ENCODE measurements at places on chromosomes 4 and X.
A peak's percentile ranks its signal among the peaks of the same experiment; 100 is the strongest.

DNA sequence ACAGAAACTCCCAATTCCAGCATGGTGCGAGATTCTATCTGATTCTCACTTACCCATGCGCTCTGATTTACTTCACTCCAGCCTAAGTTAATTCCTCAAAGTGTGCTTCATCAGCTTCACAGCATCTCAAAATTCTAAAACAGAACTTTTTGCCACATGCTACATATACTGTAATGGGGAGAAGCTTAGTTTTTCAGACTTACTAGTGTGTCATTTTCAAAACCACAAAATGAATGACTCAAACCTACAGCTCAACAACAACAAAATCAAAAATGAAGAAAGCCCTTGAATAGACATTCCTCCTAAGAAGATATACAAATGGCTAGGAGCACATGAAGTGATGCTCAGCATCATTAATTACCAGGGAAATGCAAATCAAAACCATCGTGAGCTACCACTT lies 14.9 kb downstream of the IRF2 start:
- no peak for DNase-seq

GRCh38 chrX:145041486-145041885 lies 205.8 kb upstream of the SPANXN1 start:
- no peak for DNase-seq

DNA sequence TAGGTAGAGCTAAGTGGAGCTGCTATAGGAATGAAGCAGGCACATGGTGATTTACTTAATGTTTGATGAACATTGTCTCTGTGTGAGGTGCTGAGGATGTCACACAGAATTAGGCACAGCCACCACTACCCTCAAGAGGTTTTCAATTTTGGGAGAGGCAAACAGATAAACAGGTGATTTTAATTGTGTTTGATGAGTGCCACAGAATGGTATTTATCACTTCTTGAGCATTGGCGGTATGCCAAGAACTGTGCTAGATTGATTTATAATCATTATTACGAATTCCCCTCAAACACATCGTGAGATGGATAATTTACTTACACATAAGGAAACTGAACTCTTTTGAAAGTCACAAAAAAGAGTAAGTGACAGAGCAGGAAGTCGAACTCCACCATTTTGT lies 74.8 kb downstream of the FREM3 start:
- no peak for DNase-seq

DNA sequence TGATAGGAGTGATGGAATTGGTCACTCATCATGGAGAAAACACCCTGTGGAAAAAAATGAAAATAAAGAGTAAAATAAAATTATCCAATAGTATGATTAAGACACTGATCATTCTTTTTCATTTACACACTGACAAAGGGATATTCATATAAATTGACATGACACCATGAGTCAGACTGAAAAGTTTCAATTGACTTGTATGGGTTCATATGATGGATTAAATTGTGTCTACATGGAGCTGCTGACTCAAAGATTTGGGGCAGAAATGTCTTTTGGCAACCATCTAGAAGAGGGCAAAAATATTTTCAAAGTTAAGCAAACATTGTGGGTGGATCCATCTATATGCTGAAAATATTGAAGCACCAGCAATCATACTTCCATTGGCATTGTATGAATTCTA lies 153.4 kb upstream of the PPP3CA start:
- DNase-seq, result no peak

DNA sequence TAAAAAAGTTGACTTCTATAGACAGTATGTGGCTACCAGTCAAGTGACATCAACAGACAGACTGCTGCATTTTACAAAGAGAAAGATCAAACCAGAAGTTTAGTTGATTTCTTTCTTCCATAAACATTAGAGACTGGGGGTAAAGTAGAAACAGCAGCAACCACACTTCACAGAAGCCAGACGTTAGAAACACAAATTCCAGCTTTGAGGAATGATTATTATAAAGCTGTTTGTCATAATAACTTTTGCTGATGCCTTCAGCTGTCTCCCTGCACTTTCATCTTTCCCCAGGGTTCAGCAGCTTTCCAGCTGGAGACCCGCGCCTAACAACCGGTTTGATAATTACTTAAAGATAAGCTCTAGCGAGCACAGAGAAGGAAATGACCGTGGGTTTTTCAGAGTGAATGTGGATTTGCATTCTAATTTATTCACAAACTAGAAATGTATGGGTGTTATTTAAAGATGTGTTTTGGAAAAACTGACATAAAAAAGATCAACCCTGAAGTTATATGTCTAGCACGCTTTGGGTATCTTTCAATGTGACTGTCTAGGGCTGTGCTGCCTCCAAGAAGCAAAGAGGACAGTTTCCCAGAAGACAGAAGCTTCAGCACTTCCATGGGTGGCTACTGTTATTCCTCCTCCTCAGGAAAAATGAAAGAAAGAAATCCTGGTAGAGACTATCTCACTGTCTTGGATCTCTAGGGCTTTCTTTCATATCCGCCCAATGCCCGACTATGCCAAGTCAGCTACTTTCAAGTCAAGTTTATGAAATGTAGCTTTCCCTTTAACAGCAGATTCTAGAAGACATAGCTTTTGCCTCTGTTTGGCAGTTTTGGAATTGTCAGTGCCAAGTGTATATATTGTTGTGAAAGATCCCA lies 15.0 kb upstream of the ENAM start:
- no peak for DNase-seq

DNA sequence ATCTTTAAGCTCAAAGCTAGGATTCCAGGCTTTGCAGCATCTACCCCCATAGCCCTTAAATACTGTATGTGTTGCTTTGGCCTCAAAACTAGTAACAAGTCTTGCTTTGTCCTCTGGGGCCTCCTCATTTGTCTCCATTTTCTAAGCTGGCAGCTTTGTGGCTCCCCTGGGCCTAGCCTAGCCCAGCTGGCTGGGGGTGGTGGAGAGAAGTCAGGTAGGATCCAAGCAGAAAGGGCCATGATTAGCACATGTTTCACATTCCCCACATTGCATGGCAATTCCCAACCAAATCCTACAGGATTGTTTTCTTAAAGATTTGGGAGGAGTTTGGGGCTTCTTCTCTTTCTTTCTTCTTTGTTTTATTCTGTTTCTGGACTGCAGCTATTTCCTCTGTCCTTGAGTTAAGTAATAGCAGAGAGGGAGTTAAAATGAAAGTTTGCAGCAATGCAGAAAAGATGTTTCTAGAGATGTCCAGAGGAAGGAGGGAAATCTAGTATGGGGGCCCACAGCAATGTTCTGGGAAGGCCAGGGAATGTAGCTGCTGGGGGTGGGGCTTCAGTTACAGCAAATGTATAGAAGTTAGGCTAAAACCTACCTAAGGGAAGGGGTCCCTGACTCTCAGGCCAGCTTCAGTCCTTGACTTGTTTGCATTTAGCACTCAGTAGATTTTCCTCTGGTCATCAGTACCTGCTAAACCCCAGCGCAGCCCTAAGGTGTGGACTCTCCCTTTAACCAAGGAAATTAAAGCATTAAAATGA lies 92.1 kb downstream of the SHROOM4 start:
- DNase-seq, result no peak

DNA sequence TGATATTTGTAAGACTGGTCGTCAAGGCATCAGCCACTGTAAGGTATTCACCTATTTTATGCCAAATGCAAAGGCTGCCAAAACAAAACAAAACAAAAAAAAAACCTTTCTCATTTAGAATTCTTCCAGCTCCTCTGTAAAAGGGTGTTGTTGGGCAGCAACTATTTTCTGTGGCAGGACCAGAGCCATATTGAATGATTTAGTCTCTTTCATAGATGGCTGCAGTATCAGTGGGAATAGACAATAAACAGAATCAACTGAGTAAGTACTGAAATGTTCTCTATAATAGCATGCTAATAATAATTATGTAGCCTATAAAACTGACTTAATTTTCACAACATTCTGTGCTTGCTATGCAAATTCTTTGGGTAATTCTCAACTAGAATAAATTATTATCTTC lies 389.7 kb upstream of the PABPC4L start:
- no peak for DNase-seq

- no peak for DNase-seq
Measured at GRCh38 chrX:136868283-136869055, 12.1 kb downstream of the RBMX start.

DNA sequence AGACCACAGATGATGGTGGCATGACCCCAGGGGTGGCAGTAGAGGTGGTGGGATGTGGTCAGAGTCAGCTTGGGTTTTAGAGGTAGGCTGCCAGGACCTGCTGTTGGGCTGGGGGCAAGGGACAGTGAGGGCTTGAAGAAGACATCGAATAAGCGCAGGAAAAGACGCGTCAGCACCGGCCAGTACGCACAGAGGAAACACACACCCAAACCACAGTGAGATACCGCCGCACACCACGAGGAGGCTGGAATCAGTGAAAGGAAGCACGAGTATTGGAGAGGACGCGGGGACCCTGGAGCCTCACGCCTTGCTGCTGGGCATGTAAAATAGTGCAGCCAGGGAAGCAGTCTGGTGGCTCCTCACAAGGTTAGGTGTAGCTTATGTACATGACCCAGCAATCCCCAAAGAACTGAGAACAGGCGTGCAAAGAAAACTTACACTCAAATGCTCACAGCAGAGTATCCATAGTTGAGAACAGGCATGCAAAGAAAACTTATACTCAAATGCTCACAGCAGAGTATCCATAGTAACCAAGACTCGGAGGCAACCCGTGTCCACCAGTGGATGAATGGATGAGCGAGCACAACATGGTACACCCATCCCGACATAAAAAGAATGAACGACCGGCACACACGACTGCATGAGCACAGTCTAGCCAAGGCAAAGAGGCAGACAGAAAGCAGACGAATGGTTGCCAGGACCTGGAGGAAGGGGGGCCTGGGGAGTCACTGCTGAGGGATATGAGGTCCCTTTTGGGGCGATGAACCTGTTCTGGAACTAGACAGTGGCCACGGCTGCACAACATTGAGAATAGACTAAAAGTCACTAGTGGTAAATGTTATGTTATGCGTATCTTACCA lies 13.3 kb downstream of the PDZD4 start:
- DNase-seq, result peak; percentile 29

- DNase-seq, result no peak
Measured at GRCh38 chr4:16785793-16786527, 112.5 kb downstream of the LDB2 start.

GRCh38 chr4:95371476-95372224 lies 177.1 kb downstream of the UNC5C start:
- DNase-seq, result no peak

GRCh38 chrX:134396174-134396573 lies 63.8 kb upstream of the HPRT1 start:
- peak; percentile 38 for DNase-seq

DNA sequence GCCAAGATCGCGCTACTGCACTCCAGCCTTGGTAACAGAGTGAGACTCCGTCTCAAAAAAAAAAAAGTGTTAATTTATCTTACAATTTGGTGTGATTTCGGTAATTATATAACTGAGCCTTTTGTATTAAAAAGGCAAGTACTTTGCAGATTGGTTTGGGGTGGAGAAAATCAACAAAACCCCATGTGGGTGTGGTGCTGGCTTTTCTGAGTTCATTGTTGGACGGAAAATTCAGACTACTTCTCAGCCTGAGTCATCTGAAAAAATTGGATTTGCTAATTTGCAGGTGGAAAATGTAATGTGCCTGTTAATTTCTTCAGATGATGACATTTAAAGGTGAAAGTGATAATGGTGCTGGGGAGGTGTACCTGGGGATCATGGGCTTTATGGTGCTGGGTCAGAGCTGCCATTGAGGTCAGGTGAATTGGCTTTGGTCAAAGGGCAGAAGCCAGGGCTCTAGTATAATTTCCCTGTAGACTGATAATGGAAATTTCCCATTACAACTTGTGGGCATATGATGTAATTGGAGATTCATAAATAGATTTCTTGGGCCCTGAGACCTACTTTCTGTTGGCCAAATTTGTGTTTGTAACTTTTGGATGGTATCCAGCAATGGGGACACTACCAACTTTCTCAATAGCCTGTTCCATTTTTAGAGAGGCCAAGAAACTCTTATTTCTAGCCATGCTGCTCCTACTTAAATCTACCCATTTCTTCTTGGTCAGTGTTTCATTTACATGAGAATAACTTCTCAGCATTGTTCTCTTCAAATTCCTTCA lies 74.3 kb upstream of the TEX13D start:
- DNase-seq, result no peak

GRCh38 chrX:35380808-35381700 lies 417.1 kb upstream of the MAGEB16 start:
- peak; percentile 16 for DNase-seq

DNA sequence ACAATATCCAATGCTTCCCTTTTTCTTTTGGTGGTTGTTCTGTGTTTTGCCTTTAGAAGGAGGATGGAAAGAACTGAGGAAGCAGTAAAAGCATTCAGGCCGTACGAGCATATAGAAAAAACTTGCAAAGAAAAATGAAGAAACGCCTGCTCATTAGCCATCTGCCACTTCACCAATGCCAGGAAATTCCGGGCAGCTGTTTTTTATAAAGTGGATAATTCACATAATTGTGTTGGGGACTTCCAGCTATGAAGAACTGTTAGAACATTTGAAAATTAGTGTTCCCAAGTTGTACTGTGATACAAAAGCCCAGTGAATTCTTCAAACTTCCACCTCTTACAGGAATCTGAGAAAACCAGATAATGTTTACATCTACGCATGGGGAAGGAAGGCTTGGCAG lies 11.7 kb downstream of the RELL1 start:
- DNase-seq, result no peak

DNA sequence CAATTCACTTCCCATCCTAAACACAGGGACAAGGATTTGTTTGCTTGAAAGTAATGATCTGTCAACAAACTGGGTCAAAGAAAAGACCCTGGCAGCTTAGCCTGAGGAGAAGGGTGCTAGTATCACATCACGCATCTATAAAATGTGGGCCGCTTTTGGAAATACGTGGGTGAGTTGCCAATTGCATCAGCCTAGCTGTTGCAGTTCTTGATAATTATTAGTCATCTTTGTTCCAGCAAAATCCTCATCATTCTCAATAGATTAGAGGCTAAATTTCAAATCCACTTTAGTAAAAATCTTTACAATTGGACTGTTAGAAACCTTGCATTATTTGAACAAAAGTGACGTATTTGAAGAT lies 33.6 kb upstream of the TAPT1 start:
- DNase-seq, result no peak

DNA sequence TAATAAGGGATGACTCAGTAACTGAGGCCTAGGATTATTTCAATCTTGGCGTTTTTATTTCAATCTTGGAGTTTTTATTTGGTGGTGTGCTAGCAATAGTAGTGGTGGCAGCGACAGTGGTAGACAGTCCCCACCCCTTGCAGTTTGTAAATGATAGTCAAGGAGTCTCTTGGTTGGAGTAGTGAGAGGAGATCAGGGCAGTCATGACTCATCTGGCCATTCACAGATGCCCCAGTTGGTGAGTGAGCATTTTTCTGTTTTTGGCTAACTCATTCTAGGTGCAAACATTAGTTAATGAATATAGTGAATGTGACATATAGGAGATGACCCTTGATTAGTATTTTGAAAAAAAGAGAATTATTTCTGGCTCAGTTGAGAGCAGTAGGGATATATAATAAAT lies 93.5 kb upstream of the ADAD1 start:
- no peak for DNase-seq

- DNase-seq, result no peak
Measured at GRCh38 chr4:104811727-104812126, 317.0 kb upstream of the CXXC4 start.

All from SK-N-SH (cell line).